Psoas muscle (tissue), 8 donors: ENCODE measurements at places on chromosomes 11 and 22. TPM values are rescaled to one million over a fixed set of nuclear protein-coding genes. Genes with fewer than 3 reads are reported as not detected.
A peak's percentile ranks its signal among the peaks of the same experiment; 100 is the strongest.

CHRNA10 gene
- 0.40 TPM for polyA plus RNA-seq

PATE2 gene
- not detected for polyA plus RNA-seq

ALKBH3 gene
- polyA plus RNA-seq, result 28.8 TPM

MRGPRX3 gene
- not detected for polyA plus RNA-seq

CCDC81 gene
- polyA plus RNA-seq, result 0.35 TPM

- peak; percentile 39 for DNase-seq
These were observed 97.9 kb downstream of the MORC2 start for GRCh38 chr22:30870451-30871345.

DNA sequence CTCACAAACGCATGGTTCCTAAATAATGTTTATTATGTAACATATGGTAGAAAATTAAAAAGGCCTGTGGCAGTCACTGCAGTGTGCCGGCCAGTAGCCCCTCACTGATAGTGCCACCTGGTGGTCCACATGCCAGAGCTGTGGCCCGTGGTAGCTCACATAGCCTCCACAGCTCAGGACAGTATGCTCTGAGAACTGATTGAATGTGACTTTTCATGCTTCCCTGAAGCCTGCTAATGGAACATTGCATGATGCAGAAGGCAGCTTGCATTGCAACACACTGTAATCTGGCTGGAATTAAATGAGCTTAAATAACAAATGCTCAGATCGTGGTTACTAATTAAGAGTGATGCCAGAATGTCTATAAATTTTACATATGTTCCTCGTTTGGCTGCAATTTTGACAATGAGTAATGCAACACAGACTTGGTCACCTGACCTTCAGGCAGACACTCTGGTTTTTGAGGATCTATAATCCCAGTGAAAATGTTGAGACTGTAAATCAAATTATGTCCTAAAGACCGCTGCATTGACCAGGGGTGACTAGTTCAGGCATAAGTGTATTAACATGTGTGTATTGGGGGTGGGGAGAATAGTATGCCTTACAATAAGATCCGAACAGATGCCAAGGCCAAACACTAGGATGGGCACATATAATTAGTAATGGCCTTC is 566.4 kb downstream of the METTL15 start:
- DNase-seq, result no peak

DNA sequence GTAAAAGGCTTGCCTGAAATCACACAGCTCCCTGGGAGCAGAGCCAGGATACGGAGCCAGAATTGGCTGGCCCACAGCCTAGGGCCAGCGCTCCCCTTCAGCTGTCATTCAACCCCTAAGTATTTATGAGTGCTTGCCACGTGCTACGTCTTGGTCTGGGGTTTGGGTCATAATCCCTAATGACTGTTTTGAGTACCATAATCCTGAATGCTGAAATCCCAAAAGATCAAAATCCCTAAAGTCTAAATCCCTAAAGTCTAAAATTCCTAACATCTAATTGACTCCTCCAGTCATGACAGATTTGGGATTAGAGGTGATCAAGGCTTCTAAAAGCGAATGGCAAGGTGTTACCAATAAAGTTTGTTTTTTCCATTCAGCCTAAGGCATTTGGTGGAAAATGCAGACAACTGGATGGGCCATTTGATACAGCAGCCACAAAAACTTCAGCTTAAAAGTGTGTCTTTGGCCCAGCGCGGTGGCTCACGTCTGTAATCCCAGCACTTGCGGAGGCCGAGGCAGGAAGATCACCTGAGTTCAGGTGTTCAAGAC is 59.8 kb upstream of the PRR5 start:
- peak; percentile 23 for DNase-seq

- DNase-seq, result no peak
These were observed 1.2 kb downstream of the OR6X1 start for GRCh38 chr11:123753110-123753509.

GRCh38 chr11:93639548-93639947 is 21.9 kb upstream of the CEP295 start:
- DNase-seq, result no peak

- no peak for DNase-seq
These were observed 19.9 kb downstream of the HPS4 start for GRCh38 chr22:26463688-26464087.

- DNase-seq, result no peak
These were observed 105.2 kb downstream of the MAML2 start for GRCh38 chr11:96237766-96238266.

- no peak for DNase-seq
These were observed 60.1 kb downstream of the PRR5L start for GRCh38 chr11:36356201-36356600.

DNA sequence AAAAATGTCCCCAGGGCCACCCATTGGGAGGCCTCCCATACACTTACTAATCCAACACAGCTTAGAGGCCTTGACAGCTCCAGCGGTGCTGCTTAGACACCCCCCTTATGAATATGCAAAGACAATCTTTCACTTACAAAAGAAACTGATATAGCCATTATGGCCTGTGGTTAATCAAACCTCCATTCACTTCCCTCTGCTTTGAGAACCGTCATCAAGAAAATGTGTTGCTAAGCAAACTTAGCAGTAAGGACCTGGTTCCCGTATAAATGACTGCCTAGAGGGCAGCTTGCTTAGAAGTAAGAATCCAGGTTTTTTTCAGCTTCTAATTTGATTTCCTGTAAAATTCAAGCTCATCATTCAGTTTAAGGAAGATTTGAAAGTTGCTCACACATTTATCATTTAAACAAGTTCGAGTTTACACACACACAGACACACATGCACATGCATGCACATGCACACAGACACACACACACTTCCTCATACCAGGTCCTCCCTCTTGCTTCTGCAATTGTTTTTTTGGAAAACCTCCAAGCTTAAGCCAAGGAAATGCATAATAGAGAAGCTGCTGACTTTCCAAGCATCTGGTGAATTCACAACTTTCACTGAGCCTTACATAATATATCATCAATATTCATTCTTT is 137.7 kb upstream of the BLID start:
- DNase-seq, result no peak

- DNase-seq, result no peak
These were observed 23.0 kb downstream of the MS4A6A start for GRCh38 chr11:60159868-60160267.

DNA sequence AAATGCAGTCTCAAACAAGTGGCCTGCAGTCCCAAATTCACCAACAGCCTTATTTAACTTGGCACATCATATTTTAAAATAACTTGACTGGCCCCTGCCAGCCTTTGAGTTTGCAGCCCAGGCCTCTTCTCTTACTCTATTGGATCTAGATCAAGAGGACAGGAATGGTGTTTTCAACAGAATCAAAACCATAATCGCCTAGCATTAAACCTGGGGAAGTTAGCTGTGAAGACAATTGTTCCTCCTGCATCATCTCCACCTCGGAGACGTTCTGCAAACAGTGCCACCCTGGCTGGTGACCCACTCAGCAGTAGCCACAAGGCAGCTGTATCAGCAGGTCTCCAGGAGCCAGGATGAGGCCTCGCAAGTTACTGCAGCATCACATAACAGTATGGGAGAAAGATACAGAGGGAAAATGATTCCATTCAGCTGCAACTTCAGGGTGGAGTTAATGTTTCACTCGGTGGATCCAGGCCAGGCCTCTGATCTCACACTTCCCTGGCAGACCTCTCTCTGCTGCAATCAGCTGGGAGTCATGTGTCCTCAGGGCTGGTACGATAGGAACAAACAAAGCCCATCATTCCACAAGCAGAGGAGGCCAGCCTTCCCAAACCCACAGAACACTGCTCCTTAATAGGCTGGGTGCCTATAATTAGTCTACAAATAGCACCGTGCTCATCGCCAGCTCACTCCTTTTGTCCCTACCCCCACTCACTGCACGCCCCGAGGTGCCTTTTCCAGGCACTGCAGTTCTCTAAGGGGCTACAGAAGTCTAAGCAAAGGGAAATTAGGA is 18.6 kb upstream of the SCN2B start:
- peak; percentile 84 for DNase-seq

DNA sequence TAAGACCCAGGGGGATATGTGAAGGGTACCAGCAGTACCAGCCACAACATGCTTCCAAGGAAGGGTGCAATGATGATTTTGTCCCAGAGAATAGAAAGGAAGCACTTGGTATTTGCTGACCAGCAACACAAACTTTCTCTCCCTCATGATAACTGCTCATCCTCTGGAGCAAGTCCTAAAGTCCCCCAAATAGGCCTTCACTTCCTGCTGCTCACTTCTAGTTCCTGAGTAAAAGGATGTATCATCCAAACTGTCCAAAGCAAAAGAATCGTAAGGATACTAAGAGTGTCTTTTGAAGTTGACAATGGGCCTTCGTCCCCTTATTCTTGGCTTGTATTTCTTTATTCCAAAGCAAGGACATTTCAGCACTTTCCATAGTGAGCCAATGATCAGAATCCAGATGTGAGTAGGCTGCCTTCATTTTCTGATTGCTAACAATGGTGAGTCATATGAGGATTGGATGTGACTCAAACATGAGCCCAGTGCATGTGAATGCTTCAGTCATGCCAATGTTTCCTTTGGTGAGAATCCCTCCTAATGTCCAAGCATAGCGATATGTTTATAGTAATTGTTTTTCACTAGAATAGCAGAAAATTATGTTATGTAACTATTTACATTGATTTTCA is 243.4 kb upstream of the POU2AF2 start:
- DNase-seq, result no peak

GRCh38 chr22:27820896-27821866 is 19.6 kb upstream of the MN1 start:
- no peak for DNase-seq

GRCh38 chr11:47714554-47715081 is 551 bp downstream of the AGBL2 start:
- DNase-seq, result peak; percentile 26

GRCh38 chr11:60150279-60150678 is 32.6 kb downstream of the MS4A6A start:
- no peak for DNase-seq

DNA sequence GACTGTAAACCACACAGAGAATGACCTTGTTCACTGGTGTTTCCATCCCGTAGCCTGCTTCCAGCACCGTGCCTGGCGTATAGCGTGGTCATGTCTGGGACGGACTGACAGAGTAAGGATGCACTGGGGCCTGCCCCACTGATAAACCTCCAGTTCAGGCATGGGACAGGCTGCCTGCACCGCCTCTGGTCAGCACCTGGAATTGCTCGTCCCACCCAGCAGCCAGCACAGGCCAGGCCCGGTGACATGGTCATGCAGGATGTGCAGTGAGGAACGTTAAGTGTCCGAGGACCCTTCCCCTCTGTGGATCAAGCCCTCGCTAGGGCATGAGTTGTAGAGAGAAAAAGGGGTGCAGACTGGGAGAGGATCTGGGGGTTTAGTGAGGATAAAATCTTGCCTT is 44.8 kb downstream of the LMO1 start:
- no peak for DNase-seq

GRCh38 chr11:46273511-46274205 is 3.8 kb upstream of the CREB3L1 start:
- DNase-seq, result no peak

GRCh38 chr11:78740199-78741071 is 165.8 kb upstream of the NARS2 start:
- DNase-seq, result no peak

GRCh38 chr11:101907815-101908214 is 7.0 kb upstream of the CEP126 start:
- no peak for DNase-seq

DNA sequence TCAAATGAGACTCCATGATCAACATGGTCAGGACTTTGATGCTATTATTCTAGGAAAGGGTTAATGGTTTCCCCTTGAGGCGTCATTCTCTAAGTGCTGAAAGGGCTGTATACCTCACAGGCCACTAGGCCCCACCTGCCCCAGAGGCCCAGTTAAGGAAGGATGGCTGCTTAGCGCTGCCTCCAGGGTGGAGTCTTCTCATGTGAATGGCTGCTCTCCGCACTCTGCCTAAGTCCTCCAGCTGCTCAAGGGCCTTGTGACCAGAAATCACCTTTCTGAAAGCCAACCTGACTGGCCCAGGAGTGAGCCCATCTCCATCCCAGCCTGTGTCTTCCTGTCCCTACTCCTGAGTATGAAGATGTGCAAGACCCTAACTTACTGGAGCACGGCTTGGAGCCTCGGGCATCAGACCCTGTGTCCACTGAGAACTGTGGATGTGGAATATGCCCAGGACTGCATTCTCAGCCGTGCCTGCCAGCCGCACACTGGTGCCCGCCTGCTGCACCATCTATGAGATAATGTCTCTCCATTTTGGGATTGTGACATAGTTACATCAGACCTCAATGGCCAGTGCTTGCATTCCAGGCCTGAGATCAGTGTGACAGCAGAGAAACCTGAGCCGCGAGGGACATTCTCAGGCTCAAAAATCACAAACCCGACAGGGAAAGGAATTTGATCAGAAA is 51.0 kb downstream of the SNX19 start:
- DNase-seq, result peak; percentile 36

- no peak for DNase-seq
These were observed 59.8 kb downstream of the TENM4 start for GRCh38 chr11:79381036-79381435.

DNA sequence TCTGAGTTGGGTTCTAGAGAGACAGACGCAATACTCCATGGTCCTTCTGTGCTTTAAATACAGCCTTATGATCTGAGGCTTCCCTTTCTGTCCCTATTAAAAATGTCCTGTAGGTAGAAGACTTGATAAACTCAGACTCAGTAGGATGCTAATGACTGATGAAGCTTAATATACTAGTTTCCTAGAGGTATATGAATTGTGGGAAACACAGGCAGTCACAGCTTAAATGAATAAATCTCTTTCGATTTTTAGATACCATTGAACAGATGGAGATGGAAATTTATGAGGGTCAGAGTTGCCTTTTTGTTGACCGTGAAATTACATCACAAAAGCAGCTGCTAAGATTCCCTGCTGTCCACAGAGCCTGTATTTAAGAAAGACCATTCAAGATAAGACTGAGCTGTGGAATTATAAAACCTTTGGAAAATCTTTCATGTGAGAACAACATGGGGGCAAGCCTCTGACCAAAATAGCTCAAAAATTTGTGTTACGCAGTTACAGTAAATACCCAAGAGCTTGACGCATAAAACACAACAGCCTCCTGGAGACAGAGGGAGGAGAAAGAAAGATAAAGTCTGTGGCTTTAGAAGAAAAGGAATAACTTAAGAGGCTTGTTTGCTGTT is 172.3 kb downstream of the AASDHPPT start:
- no peak for DNase-seq

- peak; percentile 42 for DNase-seq
These were observed 7.6 kb upstream of the MUC5AC start for GRCh38 chr11:1150116-1150515.

GRCh38 chr11:121650351-121651256 is 197.8 kb upstream of the SORL1-AS1 start:
- no peak for DNase-seq
